ENCODE measurements at places on chromosomes 1 and 21. TPM values are rescaled to one million over a fixed set of nuclear protein-coding genes. Genes with fewer than 3 reads are reported as not detected.

Gene IFI44L
- total RNA-seq = 0.51 TPM

Gene USH2A
- total RNA-seq = not detected

Gene SPATA1
- total RNA-seq = 0.23 TPM

Gene PADI2
- total RNA-seq = 1.5 TPM

Gene WNT4
- 0.07 TPM for total RNA-seq

Gene ITLN2
- not detected for total RNA-seq

Gene MCOLN2
- 2.5 TPM for total RNA-seq

Gene GBP3
- 35.2 TPM for total RNA-seq

Gene XPR1
- total RNA-seq = 16.5 TPM

Gene ST6GALNAC5
- total RNA-seq = 1.4 TPM

Gene CR2
- 0.81 TPM for total RNA-seq

Gene THEM4
- 13.2 TPM for total RNA-seq

Gene ERG
- 0.29 TPM for total RNA-seq

Gene RAVER2
- total RNA-seq = 9.8 TPM

Gene NOS1AP
- 0.72 TPM for total RNA-seq

Gene VSIG8
- total RNA-seq = not detected

Gene ANKRD65
- total RNA-seq = 2.7 TPM

Gene KLF17
- total RNA-seq = not detected

Gene VWA5B1
- not detected for total RNA-seq

Gene AGO1
- total RNA-seq = 14.3 TPM

Gene TRAF3IP3
- not detected for total RNA-seq

Gene ADAM30
- not detected for total RNA-seq

Gene SYPL2
- total RNA-seq = not detected

Gene MNDA
- total RNA-seq = not detected

Gene GPA33
- not detected for total RNA-seq

Gene CACHD1
- total RNA-seq = 5.9 TPM

Gene CDKN2C
- total RNA-seq = 3.0 TPM

Measured in epithelial cell of proximal tubule (primary cell).